NCI-H526 (cell line): ENCODE measurements at places on chromosomes 16 and 17.

- no peak for DNase-seq
These were observed 53.0 kb downstream of the EPN2 start for GRCh38 chr17:19290066-19290705.

- no peak for DNase-seq
These were observed 24.1 kb downstream of the SEC14L5 start for GRCh38 chr16:4982056-4982867.

DNA sequence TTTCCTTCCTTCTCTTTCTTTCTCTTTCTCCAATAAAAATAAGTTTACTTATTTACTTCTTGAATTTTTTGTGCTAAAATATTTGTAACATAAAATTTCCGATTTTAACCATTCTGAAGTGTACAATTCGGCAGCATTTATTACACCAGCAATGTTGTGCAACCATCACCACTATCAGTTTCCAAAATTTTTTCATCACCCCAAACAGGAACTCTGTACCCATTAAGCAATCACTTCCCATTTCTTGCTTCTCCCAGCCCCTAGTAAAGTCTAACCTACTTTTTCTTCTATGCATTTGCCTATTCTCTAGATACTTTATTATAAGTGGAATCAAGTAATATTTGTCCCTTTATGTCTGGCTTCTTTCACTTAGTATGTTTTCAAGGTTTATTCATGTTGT, 2.5 kb upstream of the HP start:
- DNase-seq: no peak

DNA sequence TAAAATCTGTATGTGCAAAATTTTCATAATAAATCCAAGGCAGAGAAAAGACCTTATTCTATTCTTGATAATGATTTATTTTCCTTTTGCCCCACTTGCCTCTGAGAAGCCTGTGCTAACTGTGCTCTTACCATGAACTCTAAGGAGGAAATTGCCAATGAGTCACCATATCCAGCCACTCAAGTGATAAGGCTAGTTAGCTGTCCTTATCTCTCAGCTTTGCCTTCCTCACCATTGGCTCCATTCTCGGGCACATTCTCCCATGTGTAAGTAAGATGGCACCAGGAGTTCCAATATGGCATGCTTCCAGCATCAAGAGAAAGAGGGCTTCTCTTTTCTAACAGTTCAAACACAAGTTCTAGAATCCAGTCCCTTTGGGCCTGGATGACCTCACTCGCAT, 142.4 kb downstream of the TOX3 start:
- DNase-seq: no peak

DNA sequence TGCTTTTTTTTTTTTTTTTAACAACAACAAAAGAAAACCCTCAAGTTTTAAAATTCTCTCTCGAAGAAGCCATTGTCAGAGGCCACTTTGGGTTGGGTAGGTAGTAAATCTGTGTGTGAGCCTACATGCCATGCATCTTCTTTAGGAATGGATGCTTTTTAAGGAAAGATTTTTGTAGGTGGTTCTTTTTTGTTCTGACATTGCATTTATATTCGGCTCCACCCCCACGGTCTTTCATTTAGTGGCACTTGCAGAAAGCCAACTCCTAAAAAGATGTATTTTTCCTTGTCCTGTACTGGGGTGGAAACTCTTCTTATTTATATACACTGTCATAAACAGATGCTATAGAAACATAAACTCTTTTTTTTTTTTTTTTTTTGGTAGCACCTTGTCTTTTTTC, 35.1 kb downstream of the KCNJ2 start:
- DNase-seq: no peak

DNA sequence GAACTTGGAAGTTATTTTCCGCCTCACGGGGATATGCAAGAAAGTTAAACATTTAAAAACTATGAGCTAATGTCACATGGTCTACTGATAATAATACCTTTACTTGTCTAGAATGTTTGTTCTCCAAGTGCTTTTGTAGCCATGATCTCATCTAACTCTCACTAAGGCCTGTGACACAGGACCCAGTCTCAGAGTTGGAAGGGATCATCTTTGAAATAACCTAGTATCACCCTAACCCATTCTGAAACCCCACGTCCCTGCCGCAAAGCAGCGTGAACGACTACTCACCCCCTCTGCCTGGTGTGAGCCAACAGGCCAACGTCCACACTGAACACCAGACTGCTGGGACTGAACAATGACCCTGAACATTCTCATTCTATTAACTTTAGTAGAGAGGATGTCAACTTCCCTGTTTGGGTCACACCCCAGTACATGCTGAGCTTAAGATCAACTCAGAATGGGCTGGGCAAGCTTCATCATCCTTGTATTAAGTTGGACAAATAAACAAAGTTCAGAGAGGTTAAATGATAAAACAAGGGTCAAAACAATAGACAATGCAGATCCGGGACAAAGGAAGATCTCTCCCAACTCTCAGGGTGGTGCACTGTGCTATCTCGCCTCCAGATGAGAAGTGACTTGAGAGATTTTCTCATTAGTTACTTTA, 54.8 kb upstream of the BCAR1 start:
- no peak for DNase-seq

- no peak for DNase-seq
These were observed 42.6 kb upstream of the RPL38 start for GRCh38 chr17:74160656-74161502.

DNA sequence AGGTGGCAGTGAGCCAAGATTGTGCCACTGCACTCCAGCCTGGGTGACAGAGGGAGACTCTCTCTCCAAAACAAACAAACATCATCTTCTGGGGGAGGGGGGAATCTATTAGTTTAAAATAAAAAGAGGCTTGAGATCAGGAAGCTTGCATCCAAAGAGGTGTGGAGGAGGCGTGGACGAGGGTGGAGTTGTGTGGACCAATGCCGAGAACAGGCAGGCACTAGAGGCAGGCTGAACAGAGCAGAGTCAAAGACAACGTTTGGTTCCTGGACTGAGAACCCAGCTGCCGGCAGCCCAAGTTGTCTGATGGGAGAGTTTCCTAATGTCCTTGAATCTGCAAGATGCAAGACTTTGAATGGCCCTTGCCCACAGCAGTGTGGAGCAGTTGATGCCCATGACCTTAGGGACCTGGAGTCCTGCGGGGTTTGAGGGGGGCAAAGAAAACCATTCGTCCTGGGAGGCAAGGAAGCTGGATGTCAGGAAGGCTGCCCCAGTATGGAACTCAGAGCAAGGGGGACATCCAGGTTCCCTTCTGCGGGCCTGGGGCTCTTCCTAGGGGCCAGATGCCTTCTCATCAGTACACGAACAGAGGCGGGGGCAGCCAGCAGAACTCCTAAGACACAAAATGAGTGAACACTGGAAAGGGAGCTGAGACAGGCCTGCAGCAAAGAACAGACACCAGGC, 9.2 kb downstream of the TBC1D16 start:
- DNase-seq: no peak

- DNase-seq: no peak
These were observed 664.5 kb downstream of the WWOX start for GRCh38 chr16:78763821-78764440.

DNA sequence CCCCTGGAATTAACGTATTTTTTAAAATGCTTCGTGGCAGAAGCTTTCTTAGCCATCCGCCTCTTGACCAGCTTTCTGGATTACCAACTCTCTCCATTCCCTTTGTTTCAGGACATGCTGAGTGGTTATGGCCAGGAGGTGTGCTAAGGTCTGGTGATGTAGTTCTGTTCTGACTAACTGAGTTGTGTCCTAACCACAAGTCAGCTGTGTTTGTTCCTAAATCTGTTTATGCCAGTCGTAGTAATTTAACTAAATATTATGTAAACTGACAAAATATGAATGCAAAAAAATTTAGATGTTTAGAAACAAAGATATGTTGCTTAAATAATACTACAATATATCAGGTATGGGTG, 61.6 kb downstream of the MRTFB start:
- DNase-seq: no peak

DNA sequence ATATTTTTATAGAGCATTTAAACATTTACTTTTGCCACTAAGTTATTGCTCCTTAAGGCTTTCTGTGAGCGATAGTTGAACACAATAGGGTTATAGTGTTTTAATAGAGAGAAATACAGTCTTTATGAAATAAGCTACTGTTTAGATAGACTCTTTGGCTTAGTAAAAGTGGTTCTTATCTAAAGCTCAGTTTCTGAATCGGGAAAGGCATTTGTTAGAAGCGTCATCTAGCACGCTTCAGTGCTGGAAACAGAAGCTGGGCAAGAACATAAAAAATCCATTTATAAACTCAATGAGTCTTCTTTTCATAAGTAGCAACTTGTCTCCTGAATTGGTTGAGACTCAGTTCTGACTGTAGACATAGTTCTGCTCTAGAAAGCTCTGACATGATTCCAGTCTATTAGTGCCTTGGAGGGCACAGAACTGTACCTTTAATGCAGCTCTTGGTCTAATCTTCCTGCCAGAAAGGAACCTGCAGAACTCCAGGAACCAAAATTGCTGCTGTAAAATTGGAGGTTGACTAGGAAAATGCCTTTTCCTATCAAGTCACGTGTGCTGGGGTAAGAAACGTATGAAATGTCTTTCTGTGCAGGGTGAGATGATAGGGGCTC, 55.4 kb upstream of the DNAJA2 start:
- DNase-seq: no peak

DNA sequence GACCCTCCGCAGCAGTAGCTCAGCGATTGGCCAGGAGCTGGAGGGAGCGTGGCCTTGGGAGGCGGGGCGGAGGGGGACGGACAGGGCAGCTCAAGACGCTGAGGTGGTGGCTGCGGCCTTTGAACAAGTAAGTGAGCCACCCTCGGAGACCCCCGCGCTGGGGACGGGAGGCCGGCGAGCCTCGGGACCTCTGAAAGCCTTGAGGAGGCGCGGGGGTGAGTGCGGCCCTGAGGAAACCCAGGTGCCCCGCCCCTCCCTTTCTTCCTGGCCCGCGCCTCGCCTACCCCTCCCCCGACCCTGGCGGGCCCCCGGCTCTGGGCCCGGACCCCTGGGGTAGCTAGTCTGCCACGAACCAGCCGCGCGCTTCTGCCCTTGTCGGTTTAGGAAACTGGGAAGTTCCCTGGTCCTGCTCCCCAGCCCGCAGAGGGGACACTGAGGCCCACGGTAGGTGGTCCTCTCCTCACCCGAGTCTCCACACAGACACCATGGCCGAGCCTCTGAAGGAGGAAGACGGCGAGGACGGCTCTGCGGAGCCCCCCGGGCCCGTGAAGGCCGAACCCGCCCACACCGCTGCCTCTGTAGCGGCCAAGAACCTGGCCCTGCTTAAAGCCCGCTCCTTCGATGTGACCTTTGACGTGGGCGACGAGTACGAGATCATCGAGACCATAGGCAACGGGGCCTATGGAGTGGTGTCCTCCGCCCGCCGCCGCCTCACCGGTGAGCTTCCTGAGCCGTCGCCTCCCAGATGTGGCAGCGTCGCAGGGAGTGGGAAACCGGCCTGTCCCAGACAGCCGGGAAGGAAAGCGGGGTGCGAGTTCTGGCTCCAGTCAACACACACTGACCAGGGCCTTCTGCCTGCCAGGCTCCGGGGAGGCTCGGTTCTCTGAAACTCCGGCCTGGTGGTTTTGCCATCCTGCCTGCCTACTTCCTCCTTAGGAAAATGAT, at the start of gene MAPK7:
MAPK7 (plus strand) TSS at position 83 of the 945 bp plus-strand sequence; CDS start at position 486, 403 bp downstream.
- DNase-seq: peak; percentile 20

DNA sequence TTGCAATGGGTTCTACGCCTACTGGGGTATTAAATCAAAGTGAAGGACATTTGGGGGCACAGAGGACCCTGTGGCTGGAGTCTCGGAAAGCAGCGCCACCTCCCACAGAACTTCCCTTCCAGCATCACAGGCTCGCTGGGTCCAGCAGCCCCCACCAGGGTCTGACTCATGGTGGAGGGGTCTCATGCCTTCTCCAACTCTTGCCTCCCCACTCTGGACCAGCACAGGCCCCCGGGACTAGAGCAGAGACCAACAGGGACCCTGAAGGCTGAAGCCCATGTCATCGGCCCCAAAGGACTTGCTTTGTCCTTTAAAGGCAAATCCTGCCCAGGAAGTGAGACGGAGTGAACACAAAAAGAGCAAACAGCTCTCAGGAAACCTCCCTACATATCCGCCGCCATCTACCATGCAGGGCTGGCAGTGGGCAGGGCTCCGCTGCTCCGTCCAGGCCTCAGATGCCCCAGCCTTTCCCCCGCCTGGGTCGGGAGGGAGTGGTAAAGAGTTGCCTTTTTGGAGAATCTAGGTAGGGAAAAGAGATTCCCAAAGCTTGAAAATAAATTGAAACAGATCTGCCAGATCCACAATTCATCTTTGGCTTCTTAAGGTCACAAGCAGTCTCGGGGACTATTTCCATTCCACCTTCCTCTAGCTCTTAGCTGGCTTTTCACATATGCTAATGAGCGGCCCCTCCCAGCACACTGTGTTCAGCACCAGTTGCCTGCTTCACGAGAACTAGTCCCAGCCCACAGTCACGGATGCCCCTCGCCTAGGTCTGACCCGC, 2.1 kb upstream of the GPRC5C start:
- no peak for DNase-seq

- no peak for DNase-seq
These were observed 2.4 kb upstream of the ITGAX start for GRCh38 chr16:31352376-31353115.

GRCh38 chr17:43737722-43738121, 20.9 kb downstream of the SOST start:
- DNase-seq: no peak

DNA sequence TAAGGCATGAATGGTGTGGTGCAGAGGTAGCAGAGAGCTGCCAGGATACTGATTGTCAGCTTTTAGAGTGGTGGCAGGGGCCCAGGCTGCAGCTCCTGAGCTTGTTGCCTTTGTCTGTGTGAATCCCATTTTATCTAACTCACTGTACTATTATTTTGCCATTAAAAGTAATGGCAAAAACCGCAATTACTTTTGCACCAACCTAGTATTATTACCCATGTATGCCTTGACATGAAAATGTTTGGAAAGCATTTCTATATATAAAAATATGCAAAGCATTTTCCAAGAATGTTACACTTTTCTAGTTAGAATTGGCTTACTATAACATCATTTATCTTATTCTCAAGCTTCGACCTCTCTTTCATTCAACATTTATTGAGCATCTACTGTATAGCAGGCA, 308.1 kb upstream of the MYOCD start:
- no peak for DNase-seq

DNA sequence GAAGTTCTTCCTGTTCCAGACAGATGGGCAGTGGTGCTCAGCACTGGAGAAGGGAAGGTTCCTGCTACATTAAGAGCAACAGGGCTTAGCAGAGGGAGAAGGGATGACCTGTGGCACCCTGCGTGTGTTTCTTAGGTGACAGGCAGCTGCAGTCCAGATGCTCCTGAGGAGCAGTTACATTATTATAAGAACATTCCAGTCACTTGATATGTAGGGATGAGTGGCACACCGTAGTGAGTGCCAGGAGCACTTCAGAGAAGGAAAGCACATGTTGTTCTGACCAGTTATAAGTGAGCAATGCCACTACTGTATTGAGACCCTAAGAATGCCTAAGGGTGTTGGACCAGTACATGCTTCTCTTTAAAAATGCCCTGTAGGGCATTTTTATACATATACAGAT, 39.9 kb upstream of the MRC2 start:
- DNase-seq: no peak

DNA sequence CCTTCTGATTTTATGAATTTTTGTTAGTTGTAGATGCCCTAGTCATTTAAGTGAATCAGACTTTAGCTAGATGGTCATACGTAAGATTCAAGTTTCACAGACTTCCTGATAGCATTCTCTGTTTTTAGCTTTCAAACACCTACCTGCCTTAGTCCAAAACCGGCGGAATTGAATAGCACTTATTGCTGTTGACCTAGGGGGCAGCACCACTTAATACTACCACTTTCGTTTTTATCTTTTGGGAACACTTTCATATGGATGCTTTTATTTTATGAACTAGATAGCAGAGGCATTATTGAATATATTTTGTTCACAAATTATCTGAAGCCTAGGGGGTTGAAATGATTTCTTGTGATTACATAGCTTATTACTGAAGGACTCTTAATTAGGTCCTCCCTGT, 31.5 kb downstream of the TADA2A start:
- DNase-seq: no peak
